T-helper 2 cell (primary cell): ENCODE measurements at places on chromosomes 5 and 9.
A peak's percentile ranks its signal among the peaks of the same experiment; 100 is the strongest.

- DNase-seq, result peak; percentile 46
Observed at GRCh38 chr5:134371834-134372340, 518 bp downstream of the UBE2B start.

GRCh38 chr9:136728548-136729123 is 14.1 kb downstream of the LCN10 start:
- no peak for DNase-seq

- DNase-seq, result no peak
Observed at GRCh38 chr9:92837191-92837590, 40.6 kb downstream of the ZNF484 start.

DNA sequence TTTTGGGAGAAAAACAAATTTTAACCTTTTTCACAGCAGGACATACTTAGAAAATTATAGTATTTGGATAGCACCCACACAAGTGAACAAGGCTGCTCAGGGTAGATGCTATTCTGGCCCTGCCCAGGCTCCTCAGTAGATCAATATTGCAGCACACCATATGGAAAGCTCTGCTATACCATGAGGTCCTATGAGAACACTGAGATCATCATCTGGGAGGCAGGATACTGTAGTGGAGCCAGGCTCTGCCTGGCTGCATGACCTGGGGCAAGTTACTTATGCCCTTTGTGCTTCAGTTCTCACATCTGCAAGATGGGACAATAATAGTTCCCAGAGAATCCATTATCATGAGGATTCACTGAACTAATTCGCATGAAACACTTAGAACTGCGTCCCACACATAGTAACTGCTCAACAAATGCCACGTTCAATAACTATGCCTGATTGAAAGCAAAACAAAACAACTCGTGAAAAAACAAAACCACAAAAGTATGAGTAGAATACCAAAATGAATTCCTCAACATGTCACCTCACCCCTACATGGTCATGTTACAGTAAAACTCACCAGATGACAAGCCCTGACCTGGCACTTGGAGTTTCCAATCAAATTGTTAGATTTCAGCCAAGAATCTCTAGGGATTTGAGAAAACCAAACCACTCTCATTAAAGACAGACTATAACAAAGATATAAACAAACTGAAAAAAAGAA is 31.9 kb downstream of the ARSB start:
- DNase-seq, result no peak

GRCh38 chr5:158700231-158701006 is 399.3 kb downstream of the EBF1 start:
- no peak for DNase-seq

DNA sequence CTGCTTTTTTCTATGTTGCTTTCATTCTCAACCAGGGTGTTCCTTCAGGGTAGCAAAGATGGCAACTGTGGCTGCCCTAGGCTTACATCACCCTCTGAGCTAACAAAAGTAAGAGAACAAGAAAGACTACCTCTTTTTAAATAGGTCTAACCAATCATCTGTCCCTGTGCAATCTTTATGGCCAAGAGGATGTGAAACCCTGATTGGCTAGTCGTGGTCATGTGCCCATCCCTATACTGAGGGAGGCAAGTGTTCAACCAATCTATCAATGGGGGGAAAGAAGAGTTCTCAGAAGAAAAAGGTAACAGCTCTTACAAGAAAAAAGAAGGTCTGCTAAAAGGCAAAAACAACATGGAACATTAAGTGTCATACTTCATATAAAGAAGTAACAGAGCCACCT is 11.7 kb upstream of the SNCAIP start:
- no peak for DNase-seq

GRCh38 chr9:1948541-1948940 is 66.6 kb upstream of the SMARCA2 start:
- no peak for DNase-seq
